Retinal pigment epithelial cell (primary cell): ENCODE measurements at places on chromosomes 1 and 21.

GRCh38 chr1:47711848-47712492, 274.1 kb downstream of the FOXD2 start:
- no peak for DNase-seq

DNA sequence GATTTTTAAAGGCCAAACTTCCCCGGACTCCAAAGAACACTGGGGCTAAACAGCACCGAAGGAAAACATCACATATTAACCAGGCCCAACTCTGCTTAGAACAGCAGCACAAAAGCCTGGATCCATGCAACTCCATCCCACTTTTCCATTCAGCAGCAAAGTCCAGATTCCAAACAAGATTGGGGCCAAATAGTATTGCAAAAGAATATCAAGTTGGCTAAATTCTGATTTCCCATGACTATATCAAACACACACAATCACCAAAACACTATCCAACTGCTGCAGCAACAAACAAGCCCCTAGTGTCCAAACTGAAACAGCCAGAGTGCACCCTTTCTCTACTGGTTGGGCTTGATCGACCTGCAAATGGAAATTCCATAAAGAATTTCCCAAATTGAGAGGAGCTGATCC, 19.4 kb upstream of the TMEM125 start:
- DNase-seq, result no peak

- DNase-seq, result no peak
Observed at GRCh38 chr1:28782011-28782410, 30.0 kb upstream of the OPRD1 start.

- DNase-seq, result no peak
Observed at GRCh38 chr1:229334716-229335115, 8.1 kb downstream of the CCSAP start.

GRCh38 chr1:73914951-73915350, 283.0 kb downstream of the LRRIQ3 start:
- peak; percentile 46 for DNase-seq

DNA sequence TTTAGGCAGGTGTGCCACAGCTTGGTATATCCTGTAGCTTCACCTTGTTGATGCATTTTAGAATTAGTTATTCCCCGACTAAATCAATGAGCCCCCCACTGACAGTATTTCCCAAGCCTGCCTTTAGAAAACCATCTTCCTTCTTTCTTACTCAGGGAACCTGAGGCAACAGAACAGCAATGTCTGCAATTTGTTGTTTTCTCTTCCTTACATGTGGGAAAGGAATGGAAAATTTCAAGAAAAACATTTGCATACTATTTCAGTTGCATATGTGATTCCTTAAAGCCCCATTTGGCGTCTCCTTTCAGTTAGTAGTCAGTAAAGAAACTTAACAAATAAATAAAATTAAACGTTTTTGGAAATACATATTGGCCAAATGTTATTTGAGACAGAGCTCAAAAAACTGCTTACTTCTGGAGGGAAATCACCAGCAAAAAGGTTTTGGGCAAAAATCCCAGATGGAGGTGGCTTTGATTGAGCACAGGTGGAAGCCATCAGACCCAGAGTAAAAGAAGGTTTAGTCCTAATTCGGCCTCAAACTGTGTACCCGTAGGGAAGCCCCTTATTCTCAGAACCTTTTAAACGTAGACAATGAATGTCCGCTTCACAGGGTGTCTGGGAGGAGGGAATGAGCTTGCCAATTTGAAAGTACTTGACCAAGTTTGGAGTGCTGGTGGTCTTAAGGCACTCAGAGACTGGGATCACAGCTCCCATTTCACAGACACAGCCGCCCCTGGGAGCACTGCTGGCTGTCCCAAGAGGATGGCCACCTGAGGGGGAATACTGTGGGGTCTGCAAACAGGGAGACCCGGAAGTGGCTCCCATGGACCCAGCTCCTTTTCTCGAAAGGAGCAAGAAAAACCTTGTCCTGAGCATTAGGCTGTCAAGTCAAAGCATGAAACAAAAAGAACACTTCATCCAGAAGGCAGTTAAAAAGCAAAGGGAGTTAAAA, 9.4 kb downstream of the LHX4 start:
- DNase-seq, result no peak

DNA sequence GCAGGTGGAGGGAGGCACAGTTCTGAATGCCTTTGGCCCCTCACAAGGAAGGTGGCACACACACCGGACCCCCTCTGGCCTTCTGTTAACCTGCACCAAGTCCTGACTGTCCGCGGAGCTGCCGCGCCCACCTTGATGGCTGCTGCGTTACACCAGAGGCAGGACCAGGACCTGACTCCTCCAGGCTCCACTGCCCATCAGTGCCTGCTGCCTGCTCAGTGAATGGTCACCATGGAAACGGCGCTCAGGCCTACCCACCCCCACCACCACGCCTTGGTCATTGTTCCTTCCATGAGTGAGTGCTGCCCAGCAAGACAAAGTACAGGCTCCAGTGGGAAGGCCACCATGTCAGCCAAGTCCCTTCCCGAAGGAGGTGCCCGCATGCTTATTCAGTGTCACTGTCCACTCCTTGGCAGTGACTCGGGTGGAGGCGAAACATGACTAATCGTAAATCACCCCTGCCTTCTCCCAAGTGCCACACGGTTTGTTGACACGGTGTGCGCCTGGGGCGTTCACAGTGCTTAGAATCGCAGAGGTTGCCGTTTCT, 57.3 kb downstream of the SLC37A1 start:
- no peak for DNase-seq

GRCh38 chr21:33761441-33762036, 119.2 kb downstream of the ITSN1 start:
- DNase-seq, result peak; percentile 94

- DNase-seq, result no peak
Observed at GRCh38 chr1:229383961-229384360, 41.1 kb upstream of the CCSAP start.

GRCh38 chr1:94947437-94947836, 20.5 kb upstream of the CNN3 start:
- DNase-seq, result no peak

DNA sequence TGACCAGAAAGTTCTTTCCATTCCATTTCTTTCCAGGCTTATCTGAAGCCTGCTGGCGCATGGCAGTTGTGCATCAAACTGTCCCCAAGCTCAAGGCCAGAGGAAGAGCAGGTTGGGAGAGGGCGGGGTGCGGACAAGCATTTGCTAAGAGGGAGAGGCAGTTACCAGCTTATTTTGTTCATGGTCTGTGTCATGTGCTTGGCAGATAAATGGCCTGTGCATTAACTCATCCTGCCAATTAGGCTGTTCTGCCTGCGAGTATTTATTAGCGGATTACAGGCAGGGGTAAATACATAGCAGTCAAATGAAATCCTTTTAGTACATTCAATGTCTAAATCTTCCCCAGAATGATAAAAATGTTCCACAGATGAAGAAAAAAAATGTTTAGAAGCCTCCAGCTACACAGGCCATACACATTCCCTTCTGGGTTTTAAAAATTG, 48.9 kb upstream of the B3GALNT2 start:
- DNase-seq, result peak; percentile 44

- no peak for DNase-seq
Observed at GRCh38 chr1:111251570-111251969, 24.1 kb downstream of the CHI3L2 start.

- DNase-seq, result no peak
Observed at GRCh38 chr1:202237052-202237451, 43.5 kb downstream of the LGR6 start.
